NCI-H187 treated with DMSO at 0.1 percent for 48 hours (cell line): ENCODE measurements at places on chromosomes 6 and 20.

- no peak for DNase-seq
These were observed 66.8 kb downstream of the EPHA7 start for GRCh38 chr6:93352604-93353003.

- no peak for DNase-seq
These were observed 8.0 kb upstream of the RAET1L start for GRCh38 chr6:150033207-150033771.

DNA sequence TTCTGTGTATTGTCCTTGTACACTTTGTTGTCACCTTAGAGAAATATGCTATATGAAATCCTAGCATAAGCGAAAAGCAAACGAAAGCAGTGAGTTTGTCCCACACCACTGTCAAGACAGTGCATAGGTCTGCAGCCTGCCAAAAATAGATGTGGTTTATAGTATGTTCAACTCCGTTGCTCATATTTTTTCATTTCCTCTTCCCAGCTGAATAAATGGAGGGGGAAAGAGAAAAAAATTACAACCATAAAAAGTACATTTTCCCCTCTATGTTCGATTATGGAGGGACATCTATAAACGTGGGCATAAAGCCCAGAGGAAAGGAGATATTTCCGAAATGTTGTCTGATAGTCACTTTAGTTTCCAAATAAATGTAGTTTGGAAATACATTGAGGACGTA lies 25.8 kb downstream of the PRL start:
- no peak for DNase-seq

- DNase-seq = no peak
These were observed 78.4 kb downstream of the GMPR start for GRCh38 chr6:16316741-16317251.

GRCh38 chr6:37732688-37733087 lies 35.0 kb upstream of the MDGA1 start:
- no peak for DNase-seq

DNA sequence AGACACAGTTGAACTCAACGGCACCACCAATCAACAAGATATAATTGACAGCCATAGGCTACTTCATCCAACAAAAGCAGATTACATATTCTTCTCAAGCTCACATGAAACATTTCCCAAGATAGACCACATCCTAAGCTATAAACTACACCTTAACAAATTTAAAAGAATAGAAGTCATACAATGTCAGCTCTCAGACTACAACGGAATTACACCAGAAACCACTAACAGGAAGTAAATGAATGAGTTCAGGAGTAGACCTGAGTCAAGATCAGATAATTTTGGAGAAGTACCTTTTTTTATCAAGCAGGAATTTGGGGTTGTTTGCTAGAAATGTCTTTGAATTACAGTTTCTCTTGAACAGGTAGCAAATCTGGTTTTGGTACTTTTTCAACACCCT lies 237.8 kb downstream of the TBX18 start:
- DNase-seq = no peak

- no peak for DNase-seq
These were observed 19.8 kb downstream of the NEDD9 start for GRCh38 chr6:11212664-11213063.

DNA sequence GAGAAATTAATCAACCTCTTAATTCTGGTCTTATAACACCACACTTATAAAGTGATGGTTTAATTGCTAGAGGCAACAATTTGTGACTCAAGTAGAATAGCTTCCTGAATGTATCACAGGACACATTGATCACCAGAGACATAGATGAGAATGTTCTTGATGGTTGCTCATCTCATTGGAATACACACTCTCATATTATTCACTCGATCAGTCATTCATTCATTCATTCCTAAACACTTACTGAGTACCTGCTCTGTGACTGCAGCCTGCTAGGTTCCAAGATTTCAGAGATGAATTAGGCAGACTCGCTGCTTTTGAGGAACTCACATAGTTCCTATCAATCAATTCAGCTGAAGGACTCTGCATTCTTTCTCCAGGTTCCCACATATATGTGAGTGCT lies 365.1 kb upstream of the SOX4 start:
- DNase-seq = no peak
